ENCODE measurements at places on chromosomes 2 and 18.

- DNase-seq, result no peak
These were observed 20.5 kb downstream of the FTCDNL1 start for GRCh38 chr2:199830531-199830930.

DNA sequence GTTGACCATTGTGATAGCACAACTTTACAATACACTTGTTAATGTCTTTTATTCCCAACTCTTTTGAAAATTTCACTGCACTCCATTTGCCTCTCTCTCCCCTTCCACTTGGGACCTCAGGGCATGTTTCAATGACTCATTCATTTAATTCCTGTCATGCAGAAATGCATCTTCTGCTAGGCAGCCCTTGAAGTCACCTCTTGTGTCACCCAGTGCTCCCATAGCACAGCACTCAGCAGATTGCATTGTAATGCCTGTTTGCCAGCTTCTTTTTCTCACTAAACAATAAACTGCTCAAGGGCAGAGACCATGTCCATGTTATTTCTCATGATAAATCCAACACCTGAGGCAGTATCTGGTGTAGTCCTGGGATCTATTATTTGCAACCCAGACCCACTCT, 85.9 kb upstream of the ACSL3 start:
- peak; percentile 36 for DNase-seq

DNA sequence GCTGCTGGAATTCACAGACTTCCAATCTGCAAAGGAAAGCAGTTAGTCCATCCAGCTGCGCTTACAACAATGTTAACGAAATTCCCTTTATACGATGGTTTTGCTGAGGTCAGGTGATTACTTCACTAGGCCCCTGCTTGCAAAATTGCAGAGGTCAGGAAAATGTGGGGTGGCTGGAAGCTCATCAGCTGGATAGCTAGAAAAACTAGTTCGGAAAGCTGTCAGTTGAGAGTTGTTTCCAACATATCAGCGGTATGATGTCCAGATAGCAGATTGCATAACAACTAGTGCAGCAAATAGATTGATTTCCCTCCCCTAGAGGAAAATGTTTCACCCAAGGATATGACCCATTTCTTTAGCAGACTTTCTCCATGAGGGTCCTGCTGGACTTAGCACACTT, 2021.1 kb upstream of the CELF4 start:
- DNase-seq, result no peak

- DNase-seq, result no peak
These were observed 18.3 kb upstream of the LYPD6 start for GRCh38 chr2:149312039-149312438.

- DNase-seq, result no peak
These were observed 75.8 kb downstream of the CALCRL start for GRCh38 chr2:187372213-187372612.

DNA sequence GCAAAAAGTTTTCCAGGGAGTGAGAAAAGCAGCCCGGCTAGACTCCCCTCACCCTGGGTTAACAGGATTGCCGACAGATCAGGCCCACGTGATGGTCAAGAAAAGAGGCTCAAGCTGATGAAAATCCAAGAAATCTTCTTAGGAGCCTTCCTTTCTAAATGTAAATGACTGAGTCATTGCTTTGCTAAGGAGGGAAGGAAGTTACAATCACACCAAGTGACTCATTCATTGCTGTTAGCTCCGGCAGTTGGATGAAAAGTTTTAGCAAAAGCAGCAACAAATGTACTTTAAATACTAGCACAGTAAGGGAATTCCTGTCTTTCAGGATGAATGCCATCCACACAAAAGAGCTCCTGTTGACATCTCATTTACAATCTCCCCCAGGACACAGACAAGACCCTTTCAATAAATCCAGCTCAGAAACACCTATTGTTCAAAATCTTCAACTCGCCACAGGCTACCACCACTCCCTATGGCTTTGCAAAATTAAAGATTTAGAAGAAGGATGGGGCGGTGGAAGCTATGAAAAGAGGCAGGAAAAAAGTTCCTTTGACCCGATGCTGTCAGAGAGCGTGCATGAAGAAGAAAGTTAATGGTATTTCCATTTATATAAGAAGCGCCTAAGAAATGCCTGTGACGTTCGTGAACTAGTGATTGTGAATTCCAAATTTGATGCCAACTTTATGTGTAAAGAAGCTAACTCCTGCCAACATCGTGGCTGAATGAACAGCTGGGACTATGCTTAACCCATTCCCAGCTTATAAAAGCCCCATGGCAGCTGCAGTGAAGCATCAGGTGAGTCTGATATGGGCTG, 153.7 kb downstream of the TGIF1 start:
- peak; percentile 58 for DNase-seq

DNA sequence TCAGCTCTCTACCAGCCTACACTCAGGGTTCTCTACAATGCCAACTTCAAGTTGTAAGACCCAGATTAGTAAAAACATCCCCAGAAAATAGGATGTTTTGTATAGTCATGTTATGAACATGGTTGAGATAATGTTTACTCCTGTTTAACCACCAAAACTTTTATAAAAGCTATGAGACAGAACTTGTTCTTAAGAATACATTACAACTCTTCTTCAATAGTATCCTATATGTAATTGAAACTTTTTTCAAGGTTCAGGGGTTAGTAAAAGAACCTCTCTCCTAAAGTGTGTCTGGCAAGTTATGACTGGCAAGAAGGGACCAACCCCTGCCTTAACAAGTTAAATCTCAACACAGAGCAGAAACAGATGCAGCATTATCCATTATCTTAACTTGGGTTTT, 118.8 kb upstream of the STK17B start:
- no peak for DNase-seq

DNA sequence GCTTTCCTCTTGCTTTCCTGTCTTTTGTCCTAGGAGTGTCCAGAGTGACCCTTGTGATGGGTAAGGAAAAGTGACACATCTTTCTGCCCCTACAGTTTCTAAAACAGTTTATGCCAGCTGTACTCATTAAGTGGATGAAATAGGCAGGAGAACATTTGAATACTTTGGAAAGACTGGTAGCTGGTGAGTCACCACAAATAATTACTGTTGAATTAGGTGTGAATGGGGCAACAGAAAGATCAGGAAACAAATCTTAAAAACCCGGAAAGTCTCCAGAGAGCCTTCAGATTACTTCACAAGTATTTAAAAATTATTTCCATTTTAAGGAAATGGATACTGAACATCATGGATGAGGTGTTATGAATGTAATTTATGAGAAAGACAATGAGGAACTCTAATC, 278.5 kb downstream of the CLIP4 start:
- DNase-seq, result no peak

GRCh38 chr2:120735746-120736170, at the start of gene GLI2:
Gene GLI2, plus strand, starts transcription at chr2:120735868. Its CDS starts 61,453 bp downstream, at chr2:120797321.
- peak; percentile 73 for DNase-seq

DNA sequence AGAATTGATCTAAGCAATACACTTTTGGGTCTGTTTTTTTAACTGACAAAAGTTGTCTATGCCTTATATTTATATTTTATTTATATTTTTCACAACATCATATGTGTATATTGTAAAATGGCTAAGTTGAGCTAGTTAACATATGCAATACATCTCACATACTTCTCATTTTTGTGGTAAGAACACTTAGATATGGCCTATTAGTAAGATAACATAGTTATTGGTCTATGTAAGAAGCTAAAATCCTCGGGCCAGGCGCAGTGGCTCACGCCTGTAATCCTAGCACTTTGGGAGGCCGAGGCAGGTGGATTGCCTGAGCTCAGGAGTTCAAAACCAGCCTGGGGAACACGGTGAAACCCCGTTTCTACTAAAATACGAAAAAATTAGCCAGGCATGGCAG, 275.6 kb upstream of the ID2 start:
- no peak for DNase-seq

- no peak for DNase-seq
These were observed 41.9 kb downstream of the TRAPPC8 start for GRCh38 chr18:31901063-31901462.

DNA sequence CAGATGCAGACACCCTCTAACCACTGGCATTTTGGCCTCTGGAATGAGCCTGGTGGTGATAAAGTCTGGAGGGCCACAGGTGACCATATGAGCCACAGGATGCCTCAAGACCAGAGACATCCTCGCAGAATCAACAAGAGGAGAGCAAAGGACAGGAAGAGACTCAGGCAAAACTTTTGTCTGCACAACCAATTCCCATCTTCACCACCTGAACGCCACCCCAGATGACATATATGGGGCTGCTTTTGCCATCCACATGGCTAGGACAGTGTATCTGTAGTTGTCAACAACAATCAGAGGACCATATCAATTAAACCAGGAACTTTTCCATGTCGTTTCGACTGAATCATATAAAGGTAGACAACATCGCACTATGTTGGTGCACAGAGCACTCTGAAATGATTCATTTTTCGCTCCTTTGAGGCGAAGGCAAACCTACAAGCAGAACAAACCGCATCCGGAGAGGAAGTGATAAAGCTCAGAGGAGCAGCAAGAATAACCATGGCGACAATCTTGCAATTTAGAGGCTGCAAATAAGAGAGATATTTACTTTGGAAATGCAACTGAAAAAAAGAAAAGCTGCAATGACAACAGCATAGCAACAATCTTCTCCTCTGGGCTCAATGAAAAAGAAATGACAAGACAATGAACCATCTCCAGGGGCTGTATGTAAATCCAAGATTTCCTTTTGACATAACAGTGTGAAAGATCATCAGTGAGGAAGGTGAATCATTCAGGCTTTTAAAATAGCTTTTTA, 204.5 kb downstream of the ARL4C start:
- no peak for DNase-seq

GRCh38 chr18:57561728-57562423, 24.6 kb downstream of the FECH start:
- peak; percentile 52 for DNase-seq

- DNase-seq, result no peak
These were observed 239.7 kb upstream of the FBXO11 start for GRCh38 chr2:48145845-48146452.

GRCh38 chr18:7164323-7165004, 46.9 kb upstream of the LAMA1 start:
- peak; percentile 16 for DNase-seq

- DNase-seq, result no peak
These were observed 347.1 kb downstream of the TXNL1 start for GRCh38 chr18:56291294-56291693.

GRCh38 chr18:30081122-30081521, 961.4 kb downstream of the DSC3 start:
- DNase-seq, result no peak

DNA sequence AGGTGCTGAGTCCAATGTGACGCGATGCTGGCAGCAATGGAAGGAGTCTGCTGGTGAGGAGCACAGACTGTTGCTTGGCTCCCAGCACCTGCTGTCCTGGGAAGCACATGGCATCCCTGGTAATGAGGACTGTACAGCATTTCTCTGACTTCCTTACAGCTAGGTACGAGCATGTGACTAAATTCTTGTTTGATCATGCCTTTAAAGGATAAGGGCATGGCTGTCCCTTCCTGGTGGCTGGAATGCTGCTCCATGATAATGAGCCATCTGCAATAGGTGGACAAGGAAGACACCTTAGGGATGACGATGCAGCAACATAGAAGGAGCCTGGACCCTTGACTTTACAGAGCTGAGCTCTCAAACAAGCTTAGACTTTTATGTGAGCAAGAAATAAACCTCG, 278.0 kb upstream of the SPRED2 start:
- DNase-seq, result no peak

- no peak for DNase-seq
These were observed 35.2 kb downstream of the MTERF4 start for GRCh38 chr2:241066893-241067341.

DNA sequence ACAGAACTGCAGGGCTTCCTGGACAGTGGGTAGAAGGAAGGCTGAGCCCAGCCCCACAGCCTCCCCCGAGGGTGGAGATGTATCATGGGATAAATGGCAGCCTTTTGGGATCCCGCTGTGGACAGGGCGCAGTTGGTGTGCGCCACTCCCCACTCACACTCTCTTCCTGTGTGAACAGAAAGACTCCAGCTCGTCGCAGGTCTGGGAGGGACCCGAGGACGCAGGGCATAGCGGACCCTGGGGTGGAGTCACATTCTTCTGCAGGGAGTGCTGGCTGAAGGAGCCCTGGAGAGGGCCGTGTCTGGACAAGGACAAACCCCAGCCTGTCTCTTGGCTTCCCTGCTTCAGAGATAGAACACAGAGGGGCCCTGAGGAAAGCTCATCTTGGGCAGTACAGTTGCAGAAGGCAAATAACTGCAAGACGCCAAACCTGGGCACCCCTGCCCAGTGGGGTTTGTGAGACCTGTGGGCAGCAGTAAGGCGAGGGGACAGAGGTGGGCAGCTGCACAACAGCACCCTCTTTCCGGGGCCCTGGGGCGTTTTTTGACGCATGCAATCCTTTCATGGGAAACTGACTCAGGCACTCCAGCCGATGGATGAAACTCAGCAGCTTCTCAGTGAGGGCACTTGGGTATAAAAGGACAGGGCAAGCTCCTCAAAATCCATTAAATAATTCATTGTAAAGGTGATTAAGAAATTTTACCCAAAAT, 101.9 kb downstream of the USP40 start:
- no peak for DNase-seq

GRCh38 chr2:119261493-119262225, 38.0 kb downstream of the STEAP3 start:
- no peak for DNase-seq

- no peak for DNase-seq
These were observed 46.2 kb downstream of the TWSG1 start for GRCh38 chr18:9380621-9381395.
